Lung microvascular endothelial cell (primary cell): ENCODE measurements at places on chromosomes 5 and 9.

GRCh38 chr5:82418608-82418950 lies 140.4 kb upstream of the RPS23 start:
- no peak for DNase-seq

DNA sequence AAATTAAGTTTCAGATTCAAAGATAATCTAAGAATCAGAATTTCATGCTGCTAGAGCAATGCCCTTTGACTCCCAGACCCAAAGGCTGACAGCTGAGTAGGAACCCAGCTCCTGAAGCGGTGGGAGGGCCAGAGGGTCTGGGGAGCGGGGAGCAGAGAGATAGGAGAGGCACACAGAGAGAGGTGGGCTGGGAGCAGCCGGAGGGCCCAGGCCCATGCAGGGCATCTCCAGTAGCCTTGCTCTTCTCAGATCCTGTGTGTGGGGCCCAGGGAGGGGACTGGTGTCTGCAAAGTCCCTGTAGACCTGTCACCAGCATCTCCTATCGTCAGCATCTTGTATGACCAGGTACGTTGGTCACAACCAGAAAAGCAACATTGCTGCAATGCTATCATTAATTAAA lies 75.3 kb upstream of the OLFM1 start:
- DNase-seq, result no peak

DNA sequence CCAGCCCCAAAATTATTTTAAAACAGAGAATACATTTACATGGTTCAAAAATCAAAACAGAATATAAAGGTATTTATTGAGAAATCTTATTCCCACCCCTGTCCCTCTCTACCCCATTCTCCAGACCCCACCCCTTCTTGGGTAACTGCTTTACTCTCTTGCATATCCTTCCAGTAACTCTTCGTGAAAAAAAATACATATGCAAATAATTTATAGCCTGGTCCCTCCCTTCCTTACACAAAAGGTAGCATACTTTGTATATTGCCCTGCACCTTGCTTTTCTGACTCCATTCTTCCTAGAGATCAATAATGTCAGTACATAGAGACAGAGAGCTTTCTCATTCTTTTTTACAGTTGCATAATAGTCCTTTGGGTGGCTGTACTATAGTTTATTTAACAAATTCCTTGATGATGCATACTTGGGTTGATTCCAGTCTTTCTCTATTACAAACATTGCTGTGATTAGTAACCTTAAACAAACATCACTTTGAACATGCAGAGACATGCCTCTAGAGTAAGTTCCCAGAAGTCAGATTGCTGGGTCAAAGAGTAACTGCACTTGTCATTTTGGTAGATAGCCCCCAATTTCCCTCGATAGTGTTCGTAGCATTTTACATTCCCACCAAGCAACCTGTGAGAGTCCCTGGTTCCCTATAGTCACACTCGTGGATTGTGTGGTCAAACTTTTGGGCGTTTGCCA lies 47.9 kb downstream of the STOM start:
- peak; percentile 92 for DNase-seq

DNA sequence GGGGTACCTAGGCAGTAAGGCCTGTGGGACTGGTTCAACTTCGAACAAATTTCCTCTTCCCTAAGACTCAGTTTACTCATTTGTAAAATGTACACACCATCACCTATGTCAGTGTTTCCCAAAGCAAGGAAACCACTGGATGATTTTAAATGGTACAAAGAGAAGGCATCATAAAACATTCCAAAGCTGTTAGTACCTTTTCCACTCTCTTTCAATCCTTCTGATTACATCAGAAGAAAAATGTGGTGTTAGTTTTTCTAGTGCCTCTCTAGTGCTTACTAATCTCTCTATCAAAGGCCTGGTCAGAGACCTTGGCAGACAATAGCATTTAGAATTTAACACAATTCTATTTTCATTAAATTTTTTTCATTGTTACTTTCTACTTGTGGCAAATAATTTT lies 18.1 kb downstream of the NR6A1 start:
- no peak for DNase-seq

- DNase-seq, result no peak
Measured at GRCh38 chr5:121841892-121842291, 9.8 kb upstream of the FTMT start.
